Activated CD4-positive, alpha-beta T cell treated with anti-CD3 and anti-CD28 coated beads for 48 hours (primary cell): ENCODE measurements at places on chromosomes 1 and 21.

DNA sequence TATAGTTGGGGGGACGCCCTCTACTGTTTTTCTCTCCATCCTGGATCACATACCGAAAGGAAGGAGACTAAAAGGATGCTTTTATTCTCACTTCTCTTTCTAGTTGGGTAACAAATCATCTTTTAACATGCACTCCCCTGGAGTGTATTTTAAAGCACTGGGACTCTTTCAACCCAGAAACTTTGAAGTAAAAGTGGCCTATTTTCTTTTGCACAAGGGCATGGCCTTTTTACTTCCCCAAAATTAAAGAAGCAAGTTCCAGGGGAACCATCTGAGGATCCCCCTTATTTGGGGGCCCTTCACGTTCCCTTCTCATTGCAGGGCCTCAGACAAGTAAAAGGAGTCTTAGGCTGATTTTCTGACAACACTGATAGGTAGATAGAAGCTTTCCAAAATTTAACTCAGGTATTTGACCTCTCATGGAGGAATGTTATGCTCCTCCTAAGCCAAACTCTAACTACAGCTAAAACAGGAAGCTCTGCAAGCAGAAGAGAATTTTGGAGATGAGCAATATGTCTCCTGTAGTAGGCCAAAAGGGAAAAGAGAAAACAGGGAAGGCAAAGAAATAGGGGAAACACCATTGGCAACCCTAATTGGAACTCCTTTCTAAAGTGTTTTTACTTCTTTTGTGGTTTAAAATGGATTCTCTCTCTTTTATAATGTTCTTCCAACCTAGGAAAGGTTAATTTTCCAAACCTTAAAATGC is 8.9 kb upstream of the CD46 start:
- DNase-seq = no peak

DNA sequence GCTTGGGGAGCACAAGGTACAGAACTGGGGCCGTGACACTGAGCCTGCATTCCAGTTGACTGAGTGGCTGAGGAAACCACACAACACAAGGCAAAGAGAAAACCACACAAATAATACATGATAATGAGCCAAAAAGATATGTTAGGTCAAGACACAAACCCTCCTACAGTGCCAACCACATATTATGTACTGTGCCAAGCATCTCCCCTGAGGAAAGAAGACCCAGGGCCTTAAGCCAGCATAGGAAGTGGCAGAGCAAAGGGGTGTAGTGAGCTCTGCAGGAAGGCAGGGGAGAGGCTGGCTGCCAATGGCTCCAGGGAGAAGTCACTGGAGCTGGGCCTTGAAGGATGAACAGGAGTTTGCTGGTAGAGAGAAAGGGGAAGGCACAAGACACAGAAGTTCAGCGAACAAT is 28.2 kb downstream of the CTNNBIP1 start:
- DNase-seq = no peak

DNA sequence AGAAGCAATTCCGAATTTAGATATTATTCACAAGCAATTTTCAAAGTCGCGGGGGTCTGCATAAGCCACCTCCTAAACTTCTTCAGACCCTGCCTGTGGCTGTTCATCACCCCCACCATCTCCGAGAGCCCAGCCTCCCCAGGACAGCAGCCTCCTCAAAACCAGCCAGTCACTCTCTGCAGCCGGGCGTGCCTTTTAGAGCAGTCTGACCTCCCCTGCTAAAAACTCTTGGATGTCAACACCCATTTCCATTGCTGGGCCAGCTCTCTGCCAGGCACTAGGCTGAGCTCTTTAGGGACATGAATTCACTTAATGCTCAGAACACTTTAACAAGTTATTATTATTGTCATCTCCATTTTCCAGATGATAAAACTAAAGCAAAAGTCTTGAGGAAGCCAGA is 11.7 kb downstream of the ADPRS start:
- DNase-seq = no peak

DNA sequence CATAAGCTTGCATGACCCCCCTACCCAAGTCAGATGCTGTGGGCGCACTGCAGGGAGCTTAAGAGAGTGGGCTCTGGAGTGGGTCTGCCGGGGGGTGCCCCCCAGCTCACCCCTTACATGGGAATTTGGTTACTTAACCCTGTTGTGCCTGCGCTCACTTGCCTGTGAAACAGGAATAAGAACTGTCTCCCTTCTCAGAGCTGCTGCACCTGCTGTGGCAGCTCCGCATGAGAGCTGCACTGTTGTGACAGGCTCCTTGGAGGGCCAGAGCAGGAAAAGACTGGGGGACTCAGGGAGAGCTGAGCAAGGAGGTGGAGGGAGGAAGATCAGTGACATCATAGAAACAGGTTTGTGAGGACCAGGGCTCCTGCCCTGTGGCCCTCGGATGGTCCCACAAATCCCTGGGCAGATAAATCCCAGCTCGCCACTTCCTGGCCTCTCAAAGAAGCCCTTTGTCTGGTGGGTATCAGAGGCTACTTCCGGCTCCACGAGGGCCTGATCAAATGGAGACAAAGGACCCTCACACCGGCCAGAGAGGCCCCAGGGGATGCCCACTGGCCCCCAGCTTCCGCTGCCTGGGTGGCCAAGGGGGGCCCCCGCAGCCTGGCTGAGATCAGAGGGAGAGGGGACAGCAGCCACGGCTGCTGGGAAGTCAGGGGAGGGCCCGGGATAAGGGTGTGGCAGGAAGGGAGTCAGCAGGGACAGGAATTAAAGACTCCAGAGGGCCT is 28.9 kb upstream of the LAPTM5 start:
- no peak for DNase-seq

DNA sequence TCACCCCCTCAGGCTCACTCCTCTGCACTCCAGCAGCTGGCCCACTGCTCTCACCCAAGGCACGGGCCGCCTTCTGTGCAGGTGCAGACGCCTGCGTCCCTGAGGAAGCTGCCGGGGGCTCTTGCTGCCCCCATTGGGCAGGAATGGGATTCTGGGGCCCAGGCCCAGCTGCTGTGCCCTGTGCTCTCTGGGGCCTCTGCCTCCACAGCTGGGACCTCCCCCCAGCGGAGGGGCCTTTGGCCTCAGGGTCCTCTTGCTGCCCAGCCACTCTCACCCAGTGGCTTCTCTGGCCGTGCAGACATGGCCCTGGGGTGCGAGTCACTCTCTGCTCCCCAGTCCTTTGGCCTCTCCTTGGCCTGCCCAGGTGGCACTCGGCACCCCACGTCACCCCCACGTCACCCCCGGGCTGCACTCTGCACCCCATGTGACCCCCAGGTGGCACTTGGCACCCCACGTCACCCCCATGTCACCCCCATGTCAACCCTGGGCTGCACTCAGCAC is 19.1 kb upstream of the LRRC3 start:
- DNase-seq = no peak

GRCh38 chr1:167175901-167176300 is 44.8 kb upstream of the POU2F1 start:
- no peak for DNase-seq

- DNase-seq = peak; percentile 80
Observed at GRCh38 chr21:41899426-41900202, 20.5 kb upstream of the PRDM15 start.

DNA sequence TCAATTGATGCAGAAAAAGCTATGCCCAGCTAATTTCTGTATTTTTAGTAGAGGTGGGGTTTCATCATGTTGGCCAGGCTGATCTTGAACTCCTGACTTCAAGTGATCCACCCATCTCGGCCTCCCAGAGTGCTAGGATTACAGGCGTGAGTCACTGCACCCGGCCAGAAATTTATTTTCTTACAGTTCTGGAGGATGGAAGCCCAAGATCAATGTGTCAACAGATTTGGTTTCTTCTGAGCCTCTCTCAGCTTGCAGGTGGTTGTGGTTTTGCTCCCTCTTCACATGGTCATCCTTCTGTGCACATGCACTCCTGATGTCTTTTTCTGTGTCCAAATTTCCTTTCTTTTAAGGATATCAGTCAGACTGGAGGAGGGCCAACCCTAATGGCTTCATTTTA is 35.6 kb downstream of the SHCBP1L start:
- DNase-seq = no peak

- DNase-seq = no peak
Observed at GRCh38 chr21:41803316-41803715, 36.5 kb upstream of the RIPK4 start.

DNA sequence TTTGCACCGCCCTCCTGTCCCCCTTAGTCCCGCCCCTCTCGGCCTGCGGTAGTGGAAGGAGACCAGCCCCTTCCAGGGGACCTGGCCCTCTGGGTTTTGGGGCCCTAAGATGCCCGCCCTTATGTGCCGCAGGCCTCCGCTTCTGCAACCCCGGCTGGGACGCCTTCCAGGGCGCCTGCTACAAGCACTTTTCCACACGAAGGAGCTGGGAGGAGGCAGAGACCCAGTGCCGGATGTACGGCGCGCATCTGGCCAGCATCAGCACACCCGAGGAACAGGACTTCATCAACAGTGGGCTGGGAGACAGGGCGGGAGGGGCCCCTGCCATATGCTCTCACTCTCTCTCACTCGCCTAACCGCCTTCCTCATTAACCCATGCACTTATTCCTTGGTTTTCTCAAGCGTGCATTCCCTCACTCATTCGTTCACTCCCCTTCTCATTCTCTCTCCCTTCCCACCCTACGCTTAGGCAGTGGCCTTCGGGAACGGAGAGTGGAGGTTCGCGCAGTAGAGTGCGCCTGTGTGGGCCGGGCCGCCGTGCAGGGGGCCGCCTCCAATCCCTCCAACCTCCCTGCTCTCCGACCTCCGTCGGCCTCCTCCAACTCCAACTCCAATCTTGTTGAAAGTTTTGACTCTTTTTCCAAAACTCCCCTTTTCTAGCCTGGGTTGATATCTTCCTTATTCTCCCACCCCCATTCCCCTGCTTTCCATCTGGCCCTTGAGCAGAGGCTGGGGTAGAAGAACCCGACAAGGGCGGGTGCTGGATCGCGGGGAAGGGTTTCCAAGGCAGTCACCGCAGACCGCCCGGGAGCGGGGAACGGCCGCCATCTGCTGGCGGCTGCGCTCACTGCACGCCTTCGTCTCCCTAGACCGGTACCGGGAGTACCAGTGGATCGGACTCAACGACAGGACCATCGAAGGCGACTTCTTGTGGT is 15.2 kb downstream of the BCAN start:
- DNase-seq = peak; percentile 83

GRCh38 chr21:32131960-32132359 is 146.9 kb downstream of the MIS18A start:
- DNase-seq = no peak

DNA sequence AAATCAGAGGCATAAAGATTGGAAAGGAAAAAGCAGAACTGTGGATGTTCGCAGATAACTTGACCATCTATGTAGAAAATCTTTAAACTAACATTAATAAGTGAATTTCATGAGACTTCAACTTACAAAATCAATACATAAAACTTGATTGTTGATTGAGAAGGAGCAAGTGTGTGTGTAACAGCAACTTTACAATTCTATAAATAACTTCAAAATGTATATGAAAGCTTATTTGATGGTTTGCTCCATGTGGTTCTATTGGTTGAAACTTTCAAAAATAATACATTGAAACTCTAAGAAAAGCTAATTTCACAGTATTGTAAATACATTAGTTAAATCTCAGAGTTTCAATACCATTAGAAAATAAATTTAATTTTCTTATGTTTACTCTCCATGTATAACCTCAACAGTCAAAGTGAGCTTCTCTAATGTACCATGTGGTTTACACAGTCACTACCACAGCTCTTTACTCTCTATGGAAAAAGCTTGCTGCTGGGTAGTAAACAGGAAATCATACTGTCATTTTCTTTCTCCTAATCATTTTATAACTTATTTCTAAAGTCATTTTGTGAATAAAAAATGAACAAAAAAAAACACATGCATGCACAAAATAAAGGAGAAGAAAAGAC is 12.0 kb downstream of the AKT3 start:
- DNase-seq = no peak

- DNase-seq = no peak
Observed at GRCh38 chr1:114340892-114341291, 170.1 kb downstream of the TRIM33 start.

DNA sequence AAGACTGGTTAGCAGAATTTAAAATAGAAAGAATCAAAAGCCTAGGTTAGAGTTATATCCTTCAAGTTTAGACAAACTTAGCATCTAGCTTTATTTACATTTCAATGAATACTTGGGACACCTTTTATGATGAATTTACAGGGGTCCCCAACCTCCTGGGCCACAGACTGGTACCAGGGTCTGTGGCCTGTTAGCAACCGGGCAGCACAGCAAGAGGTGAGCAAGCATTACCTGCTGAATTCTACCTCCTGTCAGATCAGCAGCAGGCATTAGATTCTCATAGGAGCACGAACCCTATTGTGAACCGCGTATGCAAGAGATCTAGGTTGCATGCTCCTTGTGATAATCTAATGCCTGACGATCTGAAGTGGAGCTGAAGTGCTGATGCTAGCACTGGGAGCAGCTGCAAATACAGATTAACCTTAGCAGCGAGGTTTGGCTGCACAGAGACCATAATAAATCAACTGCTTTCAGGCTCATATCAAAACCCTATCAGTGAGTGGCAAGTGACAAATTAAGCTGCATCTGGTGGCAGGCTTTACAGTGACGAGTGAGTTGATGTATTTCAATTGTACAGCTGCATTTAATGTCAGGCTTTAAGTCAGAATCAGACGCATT is 82.0 kb downstream of the UCHL5 start:
- DNase-seq = no peak

DNA sequence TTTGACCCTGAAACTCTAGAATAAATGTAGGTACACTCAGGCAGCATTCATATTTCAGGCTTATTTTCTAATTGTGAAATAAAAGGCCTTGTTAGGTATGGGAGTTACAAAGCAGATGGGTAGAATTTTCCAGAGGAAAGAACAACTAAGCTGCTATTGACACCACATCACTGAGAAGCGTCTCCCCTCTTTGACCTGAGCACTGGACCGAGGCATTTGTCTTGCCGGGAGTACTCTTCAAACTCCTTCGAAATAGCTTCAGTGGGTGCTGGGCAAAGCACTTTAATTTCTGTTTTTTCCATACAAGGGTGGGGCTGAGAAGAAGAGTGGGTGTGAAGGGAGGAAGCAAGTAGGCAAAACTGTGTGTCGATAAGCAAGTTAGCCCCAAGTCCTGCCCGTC is 36.4 kb downstream of the ABCA4 start:
- DNase-seq = no peak
